Mammary epithelial cell (primary cell): ENCODE measurements at places on chromosomes 4 and X. TPM values are rescaled to one million over a fixed set of nuclear protein-coding genes. Genes with fewer than 3 reads are reported as not detected.

FRMPD3 gene
- total RNA-seq: not detected in 2 replicates

RHOXF2B gene
- not detected in 2 replicates for total RNA-seq

DMRTC1B gene
- total RNA-seq: not detected in 2 replicates

DAPP1 gene
- total RNA-seq: 54.8 and 85.2 TPM in 2 replicates

BMP2K gene
- total RNA-seq: 38.0 and 45.9 TPM in 2 replicates

SMIM14 gene
- 26.8 TPM for total RNA-seq

PNMA3 gene
- 0.17 TPM for total RNA-seq

ZNF157 gene
- 0.27 and 0.28 TPM in 2 replicates for total RNA-seq

PHEX gene
- 2.0 TPM in 2 replicates for total RNA-seq

SMIM43 gene
- not detected for total RNA-seq

NEXMIF gene
- not detected for total RNA-seq

COL4A6 gene
- 48.6 and 56.8 TPM in 2 replicates for total RNA-seq

SNCA gene
- 62.4 and 63.7 TPM in 2 replicates for total RNA-seq
